Hepatocyte (in vitro differentiated cells): ENCODE measurements at places on chromosomes 7 and 10. TPM values are rescaled to one million over a fixed set of nuclear protein-coding genes. Genes with fewer than 3 reads are reported as not detected.
A peak's percentile ranks its signal among the peaks of the same experiment; 100 is the strongest.

The OPN1SW gene
- total RNA-seq: not detected in 2 replicates

DNA sequence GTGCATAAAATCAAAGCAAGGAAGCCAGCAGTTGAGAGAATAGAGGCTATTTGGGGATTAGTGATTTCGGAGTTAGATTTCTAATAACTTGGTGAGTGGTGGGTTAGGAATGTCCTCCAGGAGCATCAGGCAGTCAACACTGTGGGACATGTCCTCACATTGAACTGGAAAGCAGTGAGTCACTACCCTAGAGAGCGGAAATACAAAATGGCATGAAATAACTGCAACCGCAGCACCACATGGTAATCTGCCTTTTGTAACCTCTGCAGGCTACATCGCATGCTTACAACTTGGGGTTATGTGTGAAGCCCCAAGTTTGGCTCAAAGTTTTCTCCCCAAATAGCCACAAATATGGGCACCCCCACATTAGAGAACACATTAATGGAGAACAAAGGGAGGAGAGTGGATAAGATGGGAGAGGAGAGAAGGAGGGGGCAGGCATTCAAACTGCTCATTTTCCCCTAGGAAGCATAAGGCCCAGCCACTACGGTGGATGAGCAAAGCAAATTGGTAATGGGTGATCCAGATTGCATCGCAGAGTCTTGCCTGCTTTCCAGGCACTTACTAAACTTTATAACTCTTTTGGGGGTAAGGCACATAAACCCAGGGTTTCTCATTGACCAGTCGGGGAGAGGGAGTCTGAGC lies 22.0 kb upstream of the SLF2 start:
- H3K27me3 ChIP-seq: peaks cover 4% of the 10 kb centered on the region
- no peak overlapping the region for H3K4me3 ChIP-seq
- H3K36me3 ChIP-seq: no peaks in the 10 kb centered on the region
- peaks cover 12% of the 10 kb centered on the region for H3K4me1 ChIP-seq
- peak; percentile 55 for DNase-seq
- H3K27ac ChIP-seq: peak overlapping the region; percentile 31

DNA sequence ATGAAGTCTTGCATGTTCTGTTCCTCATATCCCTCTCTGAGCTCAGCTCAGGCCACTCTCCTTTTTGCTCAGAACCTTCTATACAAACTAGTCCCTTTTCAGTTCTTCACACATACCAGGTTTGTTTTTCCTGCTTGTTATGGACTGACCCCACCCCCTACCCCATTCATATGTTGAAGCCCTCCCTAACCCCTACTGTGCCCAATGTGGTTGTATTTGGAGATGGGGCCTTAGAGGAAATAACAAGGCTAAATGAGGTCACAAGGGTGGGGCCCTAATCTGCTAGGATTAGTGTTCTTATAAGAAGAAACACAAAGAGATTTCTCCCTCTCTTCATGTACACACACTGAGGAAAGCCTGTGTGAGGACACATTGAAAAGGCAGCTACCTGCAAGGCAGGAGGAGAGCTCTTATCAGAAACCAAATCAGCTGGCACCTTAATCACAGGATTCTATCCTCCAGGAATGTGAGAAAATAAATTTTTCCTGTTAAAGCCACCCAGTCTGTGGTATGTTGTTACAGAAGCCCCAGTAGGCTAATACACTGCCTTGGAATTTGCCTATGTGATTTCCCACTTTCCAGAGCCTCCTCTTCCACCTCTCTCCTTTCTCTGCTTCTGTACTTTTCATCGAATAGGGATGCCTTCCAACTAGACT lies 67.3 kb upstream of the DNAJB12 start:
- no peak overlapping the region for H3K27ac ChIP-seq
- H3K4me3 ChIP-seq: no peak overlapping the region
- no peaks in the 10 kb centered on the region for H3K27me3 ChIP-seq

The FAM131B gene
- 1.9 and 2.5 TPM in 2 replicates for total RNA-seq

The PKD2L1 gene
- total RNA-seq: 0.10 TPM in 1 of 2 replicates, not detected in the other

DNA sequence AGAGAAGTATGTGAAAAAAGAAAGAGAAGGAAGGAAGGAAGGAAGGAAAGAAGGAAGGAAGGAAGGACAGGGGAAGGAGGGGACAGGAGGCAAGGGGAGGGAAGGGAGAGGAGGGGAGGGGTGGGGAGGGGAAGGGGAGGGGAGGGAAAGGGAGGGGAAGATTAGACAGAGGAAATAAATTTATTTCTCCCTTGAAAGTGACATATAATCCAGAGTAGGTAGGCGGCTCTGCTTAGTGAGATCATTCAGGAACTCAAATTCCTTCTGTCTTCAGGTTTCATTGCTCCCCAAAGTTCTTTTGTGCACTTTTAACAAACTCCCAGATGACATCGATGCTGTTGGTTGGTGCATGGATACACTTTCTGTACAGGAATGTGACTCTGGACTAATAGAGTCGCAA lies 594.7 kb upstream of the STEAP1 start:
- no peak overlapping the region for H3K27ac ChIP-seq
- H3K36me3 ChIP-seq: no peaks in the 10 kb centered on the region
- no peak overlapping the region for H3K4me3 ChIP-seq

The CAV2 gene
- 35.5 and 49.2 TPM in 2 replicates for total RNA-seq
